CD4-positive, alpha-beta T cell treated with Interleukin-12 subunit alpha and Interleukin-12 subunit beta, for 1 hour (primary cell): ENCODE measurements at places on chromosomes 7 and 10.

GRCh38 chr10:10850214-10850613 lies 167.5 kb upstream of the CELF2 start:
- no peak for DNase-seq

GRCh38 chr10:124916585-124917427 lies 25.1 kb upstream of the ZRANB1 start:
- DNase-seq = peak; percentile 97

GRCh38 chr10:52212802-52213201 lies 101.3 kb upstream of the DKK1 start:
- DNase-seq = no peak

DNA sequence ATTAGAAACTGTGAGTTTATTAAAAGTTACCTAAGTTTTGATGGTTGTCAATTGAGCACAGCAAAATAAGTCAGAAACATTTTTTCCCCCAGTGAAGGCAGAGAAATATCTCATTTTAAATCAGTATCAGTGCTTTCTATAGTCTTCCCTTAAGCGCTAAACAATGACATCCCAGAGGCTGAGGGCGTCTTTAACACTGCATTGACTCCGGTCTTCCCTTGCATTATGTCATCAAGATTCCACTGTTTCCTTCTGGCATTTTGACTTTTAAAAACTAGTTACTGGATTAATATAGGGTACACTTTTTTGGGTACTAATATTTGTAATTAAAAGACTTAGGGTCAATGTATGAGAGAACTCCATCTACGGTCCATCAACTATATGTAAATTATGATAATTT lies 3.9 kb downstream of the GLUD1 start:
- no peak for DNase-seq

- DNase-seq = no peak
Observed at GRCh38 chr7:85823396-85824080, 636.7 kb upstream of the SEMA3D start.

DNA sequence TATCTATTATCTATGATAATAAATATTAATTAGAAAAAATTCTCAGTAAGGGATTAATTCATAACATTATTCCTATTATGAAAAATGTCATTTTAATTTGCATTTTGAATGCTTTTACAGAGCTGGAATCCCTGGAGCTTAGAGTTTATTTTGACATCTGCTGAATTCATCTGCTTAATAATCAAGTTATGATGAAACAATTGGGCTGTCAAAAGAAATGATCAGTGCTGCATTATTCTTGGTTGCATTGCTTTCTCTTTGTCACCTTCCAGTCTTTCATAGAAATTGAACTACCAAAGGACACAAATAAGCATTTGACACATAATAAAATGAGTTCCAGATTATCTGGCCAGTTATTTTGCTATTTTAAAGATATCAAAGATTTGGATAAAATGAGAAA lies 40.0 kb upstream of the MACC1 start:
- no peak for DNase-seq

GRCh38 chr7:157268540-157268939 lies 68.3 kb upstream of the DNAJB6 start:
- DNase-seq = no peak

- no peak for DNase-seq
Observed at GRCh38 chr10:450463-450862, 239.0 kb downstream of the DIP2C start.

DNA sequence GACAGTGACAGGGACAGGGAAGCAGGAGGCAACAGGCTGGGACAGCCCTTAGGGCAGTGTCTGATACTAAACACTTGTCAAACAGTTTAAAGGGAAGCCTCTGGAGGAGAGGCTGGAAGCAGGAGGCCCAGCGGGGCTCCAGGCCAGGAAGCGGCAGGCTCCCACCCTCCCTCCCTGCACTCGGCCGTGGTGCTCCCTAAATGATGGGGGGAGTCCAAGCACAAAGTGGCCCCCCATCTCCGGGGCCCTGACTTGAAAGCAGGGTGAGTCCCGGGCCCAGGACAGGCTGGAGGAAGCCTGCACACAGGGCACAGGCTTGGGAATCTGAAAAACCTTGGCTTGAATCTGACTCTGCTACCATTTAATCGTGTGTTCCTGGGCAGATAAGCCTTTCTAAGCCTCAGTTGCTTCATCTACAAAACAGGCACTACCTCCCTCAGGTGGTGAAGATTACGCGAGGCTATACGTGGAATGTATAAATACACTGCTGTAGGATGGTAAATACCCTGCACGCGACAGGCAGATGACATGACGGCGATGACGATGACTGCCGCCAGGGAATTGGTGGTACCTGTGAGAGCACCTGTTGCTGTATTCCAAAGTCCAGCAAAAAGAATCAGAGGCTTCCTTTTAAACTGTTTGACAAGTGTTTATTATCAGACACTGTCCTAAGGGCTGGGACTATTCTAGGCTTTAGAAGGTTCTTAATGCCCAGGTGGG lies 34.1 kb downstream of the GBX1 start:
- no peak for DNase-seq

GRCh38 chr10:77927402-77928246 lies 1.1 kb upstream of the DLG5 start:
- no peak for DNase-seq

- no peak for DNase-seq
Observed at GRCh38 chr10:15321431-15322341, 49.4 kb downstream of the FAM171A1 start.

DNA sequence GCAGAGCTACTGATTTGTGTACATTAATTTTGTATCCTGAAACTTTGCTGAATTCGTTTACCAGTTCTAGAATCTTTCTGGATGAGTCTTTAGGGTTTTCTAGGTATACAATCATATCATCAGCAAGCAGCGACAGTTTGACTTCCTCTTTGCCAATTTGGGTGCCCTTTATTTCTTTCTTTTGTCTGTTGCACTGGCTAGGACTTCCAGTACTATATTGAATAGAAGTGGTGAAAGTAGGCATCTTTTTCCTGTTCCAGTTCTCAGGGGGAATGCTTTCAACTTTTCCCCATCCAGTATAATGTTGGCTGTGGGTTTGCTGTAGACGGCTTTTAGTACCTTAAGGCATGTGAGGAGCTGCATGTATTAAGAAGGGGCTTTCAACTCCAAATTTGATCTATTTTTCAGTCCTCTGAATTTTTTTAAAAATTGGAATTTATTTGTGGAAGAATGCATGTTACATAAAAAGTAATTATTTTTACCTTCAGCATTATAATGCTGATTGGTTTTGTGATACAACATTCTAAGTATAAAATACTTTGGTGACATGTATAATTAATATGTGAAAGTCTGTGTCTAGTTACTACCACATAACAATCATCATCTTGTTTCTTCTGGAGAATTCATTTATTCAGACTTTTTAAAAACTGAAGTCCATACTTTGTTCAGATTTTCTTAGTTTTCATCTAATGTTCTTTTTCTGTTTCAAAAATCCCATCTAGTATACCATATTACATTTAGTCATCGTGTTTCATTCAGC lies 49.6 kb downstream of the CPED1 start:
- no peak for DNase-seq
